ENCODE measurements at places on chromosomes 4 and X.

DNA sequence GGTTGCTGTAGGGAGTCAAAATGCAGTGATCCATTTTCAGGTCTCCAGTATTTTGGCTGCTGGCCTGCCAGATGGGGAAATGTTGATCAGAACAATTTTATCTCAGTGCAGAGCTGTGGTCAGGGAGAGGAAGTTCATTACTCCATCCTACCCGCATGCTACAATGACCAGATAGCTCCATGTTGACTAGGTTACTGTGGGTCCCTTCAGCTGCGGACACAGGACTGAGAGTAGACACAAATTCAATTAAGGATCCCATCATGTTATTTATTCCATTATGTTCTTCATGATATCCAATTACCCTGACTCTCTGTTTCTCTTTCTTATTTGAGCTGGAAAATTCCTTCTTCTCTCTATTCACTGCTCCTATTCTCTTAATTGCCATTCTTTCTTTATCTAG, 16.3 kb downstream of the SYNPO2 start:
- peak; percentile 30 for DNase-seq

DNA sequence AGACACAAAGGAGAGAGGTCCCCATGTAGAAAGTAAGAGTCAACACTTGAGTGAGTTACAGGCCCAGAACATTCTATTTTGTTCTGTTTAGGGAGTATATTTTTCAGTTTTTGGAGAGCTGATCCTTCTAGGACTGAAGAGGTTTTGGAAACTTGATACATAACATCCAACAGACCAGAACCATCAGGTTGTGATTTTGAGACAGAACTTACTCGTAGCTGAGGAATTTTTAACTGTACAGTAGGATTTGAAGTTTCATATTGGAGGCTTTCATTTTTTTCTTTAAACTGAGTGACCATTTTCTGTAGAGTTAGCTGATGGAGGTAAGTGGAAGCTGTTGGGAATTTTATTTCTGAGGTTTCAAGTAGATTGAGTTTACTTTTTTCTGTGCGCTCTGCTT, 73.3 kb downstream of the NCAPG start:
- no peak for DNase-seq

DNA sequence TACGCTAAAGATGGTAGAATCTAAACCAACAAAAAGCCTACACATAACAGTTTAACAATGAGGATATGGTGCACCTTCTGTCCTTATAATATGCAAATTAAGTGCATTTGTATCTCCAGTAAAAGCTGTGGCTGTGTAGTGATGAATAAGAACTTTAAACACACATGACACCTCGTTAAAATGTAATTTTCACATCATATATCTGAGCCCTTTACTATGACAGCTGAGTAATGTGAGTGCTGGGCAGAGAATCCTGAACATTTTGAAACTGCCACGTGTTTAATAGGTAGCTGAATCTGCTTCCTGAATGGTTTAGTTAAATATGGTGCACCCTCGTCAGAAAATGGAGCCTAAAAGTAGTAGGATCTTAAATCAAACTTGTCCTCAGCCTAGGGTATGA, 540.8 kb downstream of the ADGRL3 start:
- no peak for DNase-seq

GRCh38 chr4:184269879-184270430, 52.3 kb upstream of the ENPP6 start:
- no peak for DNase-seq

DNA sequence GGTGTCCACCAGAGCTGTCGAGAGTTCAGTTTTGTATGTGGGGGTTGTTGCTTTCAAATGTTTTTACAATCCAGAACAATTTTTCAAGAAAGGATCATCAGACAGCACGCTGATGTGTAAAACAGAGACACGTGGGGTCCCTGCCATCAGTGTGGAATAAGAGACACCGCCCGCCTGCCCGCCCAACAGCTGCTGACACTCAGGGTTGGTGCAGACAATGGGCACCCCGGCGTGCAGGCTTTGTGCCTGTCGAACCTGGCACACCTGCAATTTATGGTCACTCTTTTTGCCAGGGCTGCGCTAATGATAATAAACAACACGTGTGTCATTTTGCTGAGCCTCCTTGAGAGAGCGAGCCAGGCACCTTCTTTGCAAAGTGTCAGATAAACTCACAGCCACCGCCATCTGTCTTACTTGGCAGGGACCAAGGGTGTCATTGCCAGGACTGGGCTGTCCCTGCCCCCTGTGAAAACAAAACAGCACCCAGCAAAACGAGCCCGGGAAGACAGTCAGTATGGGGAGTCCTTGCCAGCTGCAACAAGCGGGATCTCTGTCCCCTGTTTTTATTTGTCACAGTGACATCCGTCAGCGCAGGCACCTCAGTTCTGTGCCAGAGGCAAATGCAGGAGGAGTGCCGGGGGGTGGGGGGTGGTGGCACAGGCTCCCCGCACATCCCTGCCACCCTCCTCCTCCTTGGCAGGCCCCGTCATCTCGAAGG, 69.1 kb downstream of the PSAPL1 start:
- DNase-seq = no peak

DNA sequence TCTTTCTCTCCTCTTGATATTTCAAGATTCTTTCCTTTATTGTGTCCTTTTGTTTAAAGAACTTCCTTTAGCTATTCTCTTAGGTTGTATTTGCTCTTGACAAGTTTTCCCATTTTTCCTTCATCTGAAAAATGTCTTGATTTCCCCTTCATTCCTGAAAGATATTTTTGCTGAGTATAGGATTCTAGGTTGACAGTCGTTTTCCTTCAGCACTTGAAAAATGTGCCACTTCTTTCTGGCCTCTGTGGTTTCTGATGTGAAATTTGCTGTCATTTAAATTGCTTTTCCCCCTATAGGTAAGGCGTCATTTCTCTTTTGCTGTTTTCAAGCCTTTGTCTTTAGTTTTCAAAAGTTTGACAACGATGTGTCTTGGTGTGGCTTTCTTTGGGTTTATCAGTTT, 23.3 kb upstream of the LAMTOR3 start:
- DNase-seq = no peak

Measured in suppressor macrophage treated with lipopolysaccharide for 4 hours (primary cell).